Stimulated activated CD4-positive, alpha-beta T cell treated with anti-CD3 and anti-CD28 coated beads, Interleukin-15, amount 100 ng/mL, for 48 hours (primary cell): ENCODE measurements at places on chromosomes 2 and 18.

- peak; percentile 61 for DNase-seq
These were observed 38.1 kb upstream of the B4GALT6 start for GRCh38 chr18:31722369-31722957.

GRCh38 chr2:32068-32467, 14.2 kb downstream of the FAM110C start:
- DNase-seq = peak; percentile 29

DNA sequence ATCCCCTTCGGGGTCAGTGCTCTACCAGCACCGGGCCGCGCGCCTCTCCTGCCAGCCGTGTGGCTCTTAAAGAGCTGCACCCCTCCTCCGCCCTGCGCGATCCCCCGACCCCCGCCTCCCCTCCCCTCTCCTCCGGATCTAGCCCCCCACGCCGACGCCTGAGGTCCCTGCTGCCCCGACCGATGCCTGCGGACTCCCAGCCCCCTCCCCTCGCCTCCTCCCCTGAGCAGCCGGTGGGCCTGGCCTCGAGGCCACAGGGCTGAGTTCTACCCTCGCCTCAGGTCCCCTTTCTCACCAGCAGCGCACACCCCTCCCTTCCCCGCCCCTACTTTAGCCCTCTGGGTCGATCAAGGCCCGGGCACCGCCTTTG, 5.8 kb upstream of the SIX3 start:
- no peak for DNase-seq

DNA sequence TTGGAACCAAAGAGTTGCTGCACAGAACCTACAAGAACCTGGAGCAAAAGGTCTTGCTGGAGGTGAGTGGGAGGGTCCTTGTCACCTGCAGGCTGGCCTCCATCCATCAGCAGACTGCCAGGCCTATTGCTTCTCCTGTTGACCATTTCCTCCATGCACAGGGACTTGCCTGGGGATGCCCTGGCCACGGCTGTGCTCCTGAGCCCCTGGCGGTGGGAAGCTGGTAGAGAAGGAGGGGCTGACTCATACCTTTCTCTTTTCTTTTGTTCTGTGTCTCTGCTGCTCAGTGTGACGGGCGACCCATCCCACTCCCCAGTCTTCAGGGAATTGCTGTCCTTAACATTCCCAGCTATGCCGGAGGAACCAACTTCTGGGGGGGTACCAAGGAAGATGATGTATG, 102.6 kb downstream of the DGKD start:
- no peak for DNase-seq

- DNase-seq = no peak
These were observed 54.5 kb upstream of the BIN1 start for GRCh38 chr2:127161176-127162136.

DNA sequence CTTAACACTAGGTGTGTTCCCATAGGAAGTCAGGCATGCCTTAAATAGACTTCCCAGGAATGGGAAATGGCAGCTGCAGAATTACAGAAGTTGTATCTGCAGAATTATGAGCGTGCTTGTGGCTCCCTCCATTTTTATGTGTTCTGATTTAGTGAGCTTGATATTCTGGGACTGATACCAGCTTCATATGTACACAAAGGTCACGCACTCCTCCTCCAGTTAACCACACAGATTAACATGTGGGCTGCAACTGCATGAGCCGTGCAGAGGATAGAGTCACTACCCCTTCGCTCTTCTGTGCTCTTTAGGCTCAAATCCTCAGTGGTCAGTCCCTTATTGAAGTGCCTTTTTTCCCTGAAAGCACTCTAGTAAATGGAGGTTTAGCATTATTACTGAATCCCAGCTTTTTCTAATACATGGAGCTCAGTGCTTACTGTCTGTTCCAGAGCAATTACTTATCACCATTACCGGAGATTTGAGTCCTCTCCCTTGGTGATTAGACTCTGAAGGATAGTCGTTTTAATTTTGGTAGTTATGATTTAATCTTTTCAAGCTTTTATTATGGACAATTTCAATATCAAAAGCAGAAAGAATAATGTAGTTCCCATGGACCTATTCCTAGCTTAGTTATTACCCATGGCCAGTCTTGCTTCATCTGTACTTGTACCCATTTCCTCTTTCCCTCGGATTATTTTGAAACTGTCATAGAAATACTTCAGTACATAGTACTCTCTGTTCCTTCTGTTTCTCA, 238.3 kb downstream of the PRKCE start:
- DNase-seq = no peak

DNA sequence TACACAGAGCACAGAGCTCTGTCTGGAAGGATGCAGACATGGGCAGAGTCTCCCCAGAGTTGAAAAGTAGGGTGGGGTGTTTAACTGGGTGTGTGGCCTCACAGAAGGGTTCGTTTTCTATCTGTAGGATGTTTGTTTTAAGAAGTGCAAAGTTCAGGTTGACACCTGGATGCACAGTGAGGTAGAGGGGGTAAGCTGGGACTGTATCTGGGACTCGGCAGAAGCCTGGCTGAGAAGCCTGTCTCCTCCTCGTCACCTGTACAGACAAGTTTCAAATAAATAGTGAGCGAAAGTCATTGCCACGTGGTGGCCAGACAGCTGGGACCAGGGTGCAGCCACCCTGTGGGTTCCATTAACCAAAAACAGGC, 145.9 kb downstream of the KLHL29 start:
- DNase-seq = no peak
